ENCODE measurements at places on chromosomes 7 and 10.

GRCh38 chr7:132328047-132328620 is 248.1 kb downstream of the PLXNA4 start:
- no peak for DNase-seq

DNA sequence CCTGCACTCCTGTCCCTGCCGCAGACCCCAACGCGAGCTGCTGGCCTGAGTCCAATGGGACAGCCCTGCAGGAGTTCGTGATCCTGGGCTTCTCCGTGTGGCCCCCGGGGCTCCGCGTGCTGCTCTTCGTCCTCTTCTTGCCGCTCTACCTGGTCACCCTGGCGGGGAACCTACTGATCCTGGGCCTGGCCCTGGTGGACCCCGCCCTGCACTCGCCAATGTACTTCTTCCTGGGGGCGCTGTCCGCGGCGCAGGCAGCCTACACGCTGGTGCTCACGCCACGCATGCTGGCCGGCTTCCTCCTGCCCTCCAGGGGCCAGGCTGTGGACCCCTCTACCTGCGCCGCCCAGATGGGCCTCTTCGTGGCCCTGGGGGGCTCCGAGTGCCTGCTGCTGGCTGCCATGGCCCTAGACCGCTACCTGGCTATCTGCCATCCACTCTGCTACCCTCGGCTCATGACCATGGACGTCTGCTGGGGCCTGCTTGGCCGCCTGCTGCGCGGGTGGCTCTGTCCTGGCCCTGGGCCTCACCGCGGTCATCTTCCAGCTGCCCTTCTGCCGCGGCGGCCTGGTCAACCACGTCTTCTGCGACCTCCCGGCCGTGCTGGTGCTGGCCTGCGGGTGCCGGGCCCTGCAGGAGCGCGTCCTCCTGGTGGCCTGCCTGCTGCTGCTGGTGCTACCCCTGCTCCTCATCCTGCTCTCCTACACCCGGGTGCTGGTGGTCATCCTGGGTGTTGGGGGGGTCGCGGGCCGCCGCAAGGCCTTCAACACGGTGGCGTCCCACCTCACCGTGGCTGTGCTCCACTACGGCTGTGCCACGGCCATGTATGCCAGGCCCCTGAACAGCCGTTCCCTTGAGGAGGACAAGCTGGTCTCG is 71.7 kb downstream of the RBAK start:
- DNase-seq, result no peak

DNA sequence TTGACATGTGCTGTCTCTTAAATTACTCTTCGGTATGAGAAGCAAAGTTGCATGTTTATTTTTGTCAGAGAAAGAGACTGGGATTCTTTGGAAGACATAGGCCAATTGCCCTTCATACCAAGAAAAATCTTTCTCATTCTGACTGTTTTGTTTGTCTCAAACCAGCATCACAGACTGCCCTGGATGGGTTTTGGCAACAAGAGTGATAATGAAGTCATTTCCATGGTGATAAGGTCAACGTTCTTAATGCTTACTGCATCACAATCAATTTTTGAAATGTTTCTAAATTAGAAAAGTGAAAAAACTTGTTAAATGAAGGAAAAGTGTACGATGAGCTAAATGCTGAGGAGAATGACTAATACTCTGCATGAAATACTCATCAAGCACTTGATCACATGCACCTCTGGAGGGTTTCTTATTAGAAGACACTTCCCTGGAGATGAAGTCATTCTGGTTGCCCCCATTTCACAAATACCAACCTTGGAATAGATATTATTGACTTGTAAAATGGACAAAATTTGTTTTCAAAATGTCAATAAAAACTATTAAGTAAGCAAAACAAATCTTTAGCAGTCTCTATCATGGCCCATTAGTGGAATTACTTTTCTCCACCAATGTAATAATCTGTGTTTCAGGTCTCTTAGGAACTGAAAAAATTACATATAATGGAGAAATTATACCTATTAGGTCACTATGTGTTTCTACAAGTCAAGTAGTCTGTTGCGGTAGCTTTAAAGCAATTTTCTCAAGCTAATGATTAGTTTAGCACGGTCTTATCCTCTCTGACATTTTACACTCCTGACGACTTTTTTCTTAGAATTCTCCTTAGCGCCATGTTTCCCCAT is 19.9 kb upstream of the SEC61G start:
- no peak for DNase-seq

- DNase-seq, result no peak
These were observed 181.8 kb downstream of the MGMT start for GRCh38 chr10:129648856-129649255.

- DNase-seq, result no peak
These were observed 73.4 kb downstream of the CFAP46 start for GRCh38 chr10:132868995-132869394.

DNA sequence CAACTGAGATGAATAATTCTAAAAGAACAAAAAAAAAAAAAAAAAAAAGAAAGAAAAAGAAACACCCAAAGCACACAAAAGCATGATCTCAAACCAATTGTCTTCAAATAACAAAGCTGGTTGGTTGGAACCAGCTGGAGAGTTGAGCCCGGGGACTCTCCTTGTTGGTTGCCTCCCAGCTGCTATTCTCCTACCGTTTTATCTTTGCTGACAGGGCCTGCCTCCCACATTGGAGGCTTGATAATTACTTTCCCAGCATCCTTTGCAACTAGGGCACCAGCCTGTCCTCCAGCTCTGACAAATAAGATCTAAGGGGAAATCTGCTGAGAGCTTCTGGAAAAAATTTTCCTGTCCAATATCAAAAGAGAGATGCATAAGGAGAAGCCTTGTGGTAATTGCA is 6.8 kb downstream of the PON1 start:
- no peak for DNase-seq

DNA sequence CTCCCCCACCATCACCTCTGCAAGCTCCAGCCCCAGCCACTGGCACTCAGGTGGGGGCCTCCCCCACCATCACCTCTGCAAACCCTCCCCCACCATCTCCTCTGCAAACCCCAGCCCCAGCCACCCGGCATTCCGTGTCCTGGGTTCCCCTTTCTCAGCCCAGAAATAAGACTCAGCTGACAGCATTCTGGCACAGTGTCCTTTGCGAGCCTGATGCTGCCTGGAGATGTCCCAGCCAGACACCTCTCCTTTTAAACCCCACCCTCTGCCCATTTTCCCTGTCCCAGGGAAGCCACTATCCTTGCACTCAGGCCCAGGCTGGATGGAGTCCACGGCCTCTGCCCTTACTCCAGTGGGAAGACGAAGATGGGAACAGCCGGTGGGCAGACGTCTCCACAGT is 49.8 kb downstream of the ELFN1 start:
- DNase-seq, result no peak

- no peak for DNase-seq
These were observed 119.1 kb upstream of the JCAD start for GRCh38 chr10:30178356-30178964.

GRCh38 chr7:157310676-157311185 is 26.1 kb upstream of the DNAJB6 start:
- DNase-seq, result no peak

- DNase-seq, result no peak
These were observed 277.0 kb upstream of the COBL start for GRCh38 chr7:51593628-51594027.

DNA sequence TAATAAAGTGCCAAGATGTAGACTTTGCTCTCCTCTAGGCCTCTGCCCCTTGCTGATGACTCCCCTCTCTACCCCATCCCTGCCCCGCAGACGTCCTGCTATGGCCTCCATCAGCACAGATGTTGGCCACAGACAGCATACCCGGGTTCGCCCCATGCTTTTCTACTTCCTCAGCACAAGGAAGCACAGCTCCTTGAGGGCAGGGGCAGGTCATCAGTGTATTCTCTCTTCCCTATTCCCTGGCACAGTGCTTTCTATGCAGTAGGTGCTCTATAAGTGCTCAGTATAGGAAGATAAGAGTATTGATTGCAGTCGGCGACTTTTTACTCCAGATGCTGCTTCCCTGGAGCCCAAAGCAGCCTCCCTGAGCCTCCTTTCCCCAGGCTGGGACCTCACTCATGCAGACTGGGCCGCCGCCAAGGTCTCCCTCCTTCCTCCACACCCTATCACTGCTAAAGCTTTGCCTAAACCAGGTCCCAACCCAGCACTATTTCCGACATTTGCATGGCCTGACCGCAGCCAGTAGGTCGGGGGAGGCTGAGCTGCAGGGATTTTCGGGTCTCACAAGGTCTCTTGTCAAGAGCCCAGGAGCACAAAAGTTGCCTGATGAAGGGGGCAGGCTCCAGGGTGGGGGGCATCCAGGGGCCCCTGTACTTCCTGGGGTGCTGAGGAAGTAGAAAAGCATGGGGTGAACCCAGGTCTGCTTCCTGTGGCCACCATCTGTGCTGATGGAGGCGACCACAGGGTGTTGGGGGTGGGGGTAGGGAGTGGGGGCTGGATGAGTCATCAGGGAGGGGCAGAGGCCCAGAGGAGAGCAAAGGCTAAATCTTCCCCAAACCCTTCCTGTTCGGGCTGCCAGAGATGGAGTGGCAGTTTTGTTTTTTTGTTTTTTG is 8.0 kb downstream of the CALHM3 start:
- DNase-seq, result no peak

DNA sequence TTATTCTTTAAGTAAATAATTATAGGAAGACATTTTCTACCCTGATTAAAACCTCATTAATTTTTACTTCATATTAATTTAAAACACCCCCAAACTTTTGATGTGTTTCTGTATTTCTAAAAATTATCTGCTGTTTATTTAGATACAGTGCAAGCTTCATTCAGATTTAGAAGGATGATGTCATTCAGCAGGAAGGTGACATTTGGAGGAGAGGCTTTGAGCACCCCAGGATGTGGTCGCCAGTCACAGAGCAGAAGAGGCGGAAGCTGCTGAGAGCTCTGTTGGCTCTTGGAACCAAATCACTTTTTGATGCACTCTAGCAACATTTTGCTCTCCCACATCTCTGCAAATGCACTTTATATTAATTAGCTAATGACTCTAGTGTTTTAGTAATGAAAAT is 233.9 kb upstream of the CACNA2D1 start:
- no peak for DNase-seq

DNA sequence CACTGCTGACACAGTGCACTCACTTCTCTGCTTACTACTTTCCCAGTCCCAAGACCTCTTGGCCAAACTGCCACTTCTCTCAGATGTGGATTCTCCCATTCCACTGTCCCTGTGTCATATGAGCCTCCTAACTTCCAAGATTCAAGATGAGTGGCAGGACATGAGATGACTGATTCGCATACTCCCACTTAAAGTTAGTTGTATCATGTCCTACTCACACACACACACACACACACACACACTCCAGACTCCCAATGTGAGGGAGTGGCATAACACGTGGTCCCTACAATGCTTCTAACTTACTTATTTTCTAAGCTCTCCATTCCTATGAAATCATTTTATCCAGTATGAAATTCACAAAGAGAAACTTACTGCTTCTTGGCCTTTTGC is 67.0 kb upstream of the CAV2 start:
- DNase-seq, result no peak

GRCh38 chr10:71614946-71615345 is 104.6 kb downstream of the C10orf105 start:
- DNase-seq, result no peak

DNA sequence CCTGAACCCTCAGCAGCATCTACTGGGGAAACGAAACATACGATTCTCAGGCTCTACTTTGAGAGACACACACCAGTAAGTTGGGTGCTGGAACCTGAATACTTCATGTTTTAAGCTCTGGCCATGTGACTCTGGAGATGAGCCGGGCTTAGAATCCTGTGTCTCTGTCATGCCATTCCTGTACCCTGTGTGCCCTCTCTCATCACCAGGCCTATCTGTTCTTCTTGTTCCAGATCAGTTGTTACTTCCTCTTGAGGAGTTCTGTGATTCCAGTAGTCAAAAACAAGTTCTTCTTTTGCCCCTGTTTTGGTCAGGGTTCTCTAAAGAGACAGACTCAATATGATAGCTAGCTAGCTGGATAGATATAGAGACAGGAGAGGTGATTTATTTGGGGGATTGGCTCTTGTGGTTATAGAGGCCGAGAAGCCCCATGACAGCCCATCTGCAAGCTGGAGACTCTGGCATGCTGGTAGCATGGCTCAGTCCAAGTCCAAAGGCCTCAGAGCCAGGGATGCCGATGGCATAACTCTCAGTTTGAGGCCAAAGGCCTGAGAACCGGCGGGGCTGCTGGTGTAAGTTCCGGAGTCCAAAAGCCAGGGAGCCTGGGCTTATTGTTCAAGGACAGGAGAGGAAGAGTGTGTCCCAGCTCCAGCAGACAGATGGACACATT is 54.3 kb downstream of the CHN2 start:
- DNase-seq, result no peak

GRCh38 chr10:14032406-14032998 is 298.2 kb downstream of the FRMD4A start:
- no peak for DNase-seq

- DNase-seq, result no peak
These were observed 96.1 kb upstream of the ASAH2 start for GRCh38 chr10:50347394-50347802.

GRCh38 chr10:69439813-69440506 is 11.3 kb upstream of the TSPAN15 start:
- no peak for DNase-seq

DNA sequence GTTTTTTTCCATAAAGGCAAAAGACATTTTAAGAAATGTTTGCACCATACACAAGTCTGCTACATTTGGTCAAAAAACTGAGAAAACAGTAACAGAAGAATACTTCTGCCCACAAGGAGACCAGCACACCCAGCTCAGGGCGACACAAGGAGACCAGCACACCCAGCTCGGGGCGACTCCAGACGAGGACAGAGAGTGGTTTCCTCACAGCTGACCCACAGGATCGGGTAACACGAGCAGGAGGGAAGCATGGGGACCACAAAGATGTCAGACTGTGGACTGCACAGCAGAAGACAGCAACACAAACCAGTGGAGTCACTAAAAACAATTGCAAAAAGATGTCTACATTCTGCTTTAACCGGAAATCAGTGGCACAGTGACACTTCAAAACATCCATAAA is 237.6 kb downstream of the DIP2C start:
- no peak for DNase-seq

GRCh38 chr7:36070230-36070629 is 82.8 kb upstream of the EEPD1 start:
- no peak for DNase-seq

DNA sequence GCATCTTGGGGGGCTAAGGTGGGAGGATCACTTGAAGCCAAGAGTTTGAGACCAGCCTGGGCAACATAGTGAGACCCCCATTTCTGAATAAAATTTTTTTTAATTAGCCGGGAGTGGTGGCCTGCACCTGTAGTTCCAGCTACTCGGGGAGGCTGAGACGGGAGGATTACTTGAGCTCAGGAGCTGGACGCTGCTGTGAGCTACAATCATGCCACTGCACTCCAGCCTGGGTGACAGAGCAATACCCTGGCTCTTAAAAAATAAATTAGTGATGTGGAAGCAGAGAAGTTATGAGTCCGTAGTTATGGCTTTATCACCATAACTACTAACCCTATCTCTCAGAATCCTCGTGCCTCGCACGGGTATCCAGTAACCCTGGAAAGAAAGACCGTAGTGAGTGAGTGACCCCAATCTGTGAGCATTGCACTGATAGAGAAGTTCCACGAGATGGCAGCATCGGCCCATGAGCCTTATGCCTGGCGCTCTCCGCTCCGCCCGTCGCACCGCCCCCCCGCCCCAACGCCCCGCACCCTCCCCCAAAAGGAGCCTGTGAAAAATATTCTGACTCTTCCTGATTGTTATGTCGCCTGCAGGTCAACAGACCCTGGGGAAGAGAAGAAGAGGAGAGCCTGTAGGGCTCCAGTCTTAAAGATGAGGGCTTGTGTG is 4.9 kb upstream of the SLC29A3 start:
- no peak for DNase-seq
